NCI-H1930 (cell line): ENCODE measurements at places on chromosomes 7 and 10.

- no peak for DNase-seq
These were observed 295.5 kb downstream of the MDFIC start for GRCh38 chr7:115217373-115217772.

DNA sequence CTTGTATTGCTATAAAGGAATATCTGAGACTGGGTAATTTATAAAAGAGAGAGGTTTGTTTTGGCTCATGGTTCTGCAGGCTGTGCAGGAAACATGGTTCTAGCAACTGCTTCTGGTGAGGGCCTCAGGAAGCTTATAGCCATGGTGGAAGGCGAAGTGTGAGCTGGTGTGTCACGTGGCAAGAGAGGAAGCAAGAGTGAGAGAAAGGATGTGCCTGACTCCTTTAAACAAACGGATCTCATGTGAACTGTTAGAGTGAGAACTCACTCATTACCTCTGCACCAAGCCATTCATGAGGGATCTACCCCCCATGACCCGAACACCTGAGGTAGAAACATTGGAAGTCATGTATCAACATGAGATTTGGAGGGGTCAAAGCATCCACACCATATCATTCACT is 7.7 kb upstream of the ITPRIP start:
- no peak for DNase-seq

DNA sequence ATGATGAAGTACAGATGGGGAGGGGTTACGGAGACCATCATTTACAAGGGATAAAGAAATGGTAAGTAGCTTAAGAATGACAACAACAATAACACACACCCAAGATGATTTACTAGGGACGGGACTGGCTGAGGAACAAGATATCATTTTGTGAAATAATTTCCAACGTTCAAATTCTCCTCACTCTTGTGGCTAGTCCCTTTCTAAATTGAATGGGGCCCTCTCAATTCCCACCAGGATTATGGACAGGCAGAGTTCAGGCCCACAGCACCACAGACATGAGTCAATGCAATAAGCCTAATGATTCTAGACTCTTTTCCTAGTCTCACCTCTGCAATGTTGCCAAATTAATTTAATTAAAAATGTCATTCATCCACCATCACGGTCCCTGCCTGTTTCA is 448.1 kb downstream of the KCNMA1 start:
- DNase-seq: no peak

- DNase-seq: no peak
These were observed 222.2 kb downstream of the C7orf25 start for GRCh38 chr7:42689626-42690025.
